ENCODE measurements at places on chromosomes 6 and 20.

DNA sequence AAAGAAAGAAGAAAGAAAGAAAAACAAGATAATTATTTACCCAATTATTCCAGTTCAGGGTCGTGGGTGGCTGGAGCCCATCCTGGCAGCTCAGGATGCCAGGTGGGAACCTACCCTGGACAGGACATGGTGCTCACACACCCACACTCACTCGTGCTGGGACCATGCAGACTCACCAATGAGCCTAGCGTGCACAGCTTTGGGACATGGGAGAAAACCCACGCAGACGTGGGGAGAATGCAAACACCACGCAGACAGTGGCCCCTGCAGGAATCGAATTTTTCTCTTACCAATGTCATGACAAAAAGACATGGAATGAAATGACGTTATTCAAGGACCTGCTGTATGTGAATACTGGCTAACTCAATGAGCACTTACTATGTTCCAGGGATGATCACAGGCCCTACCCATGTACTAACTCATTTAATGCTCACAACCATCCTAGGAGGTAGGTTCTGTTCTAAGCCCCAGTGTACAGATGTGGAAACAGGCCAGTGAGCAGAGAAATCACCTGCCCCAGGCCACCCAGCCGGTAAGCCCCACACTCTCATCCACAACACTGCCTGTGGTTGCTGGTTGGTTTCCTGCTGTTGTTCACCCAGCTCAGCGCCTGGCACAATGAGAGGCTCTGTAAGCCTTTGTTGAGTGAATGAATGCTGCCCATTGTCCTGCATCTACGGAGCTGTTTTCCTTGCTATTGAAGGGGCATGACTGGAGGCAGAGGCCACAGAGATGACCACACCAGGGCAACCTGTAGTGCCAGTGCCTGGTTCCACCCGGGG, 6.8 kb upstream of the PI16 start:
- DNase-seq, result no peak

- DNase-seq, result no peak
Observed at GRCh38 chr20:35876033-35876320, 78.3 kb downstream of the SCAND1 start.

GRCh38 chr6:113065611-113066010, 718.5 kb downstream of the RFPL4B start:
- DNase-seq, result no peak

- DNase-seq, result peak; percentile 69
Observed at GRCh38 chr6:166540631-166541331, 45.7 kb downstream of the RAMACL start.

DNA sequence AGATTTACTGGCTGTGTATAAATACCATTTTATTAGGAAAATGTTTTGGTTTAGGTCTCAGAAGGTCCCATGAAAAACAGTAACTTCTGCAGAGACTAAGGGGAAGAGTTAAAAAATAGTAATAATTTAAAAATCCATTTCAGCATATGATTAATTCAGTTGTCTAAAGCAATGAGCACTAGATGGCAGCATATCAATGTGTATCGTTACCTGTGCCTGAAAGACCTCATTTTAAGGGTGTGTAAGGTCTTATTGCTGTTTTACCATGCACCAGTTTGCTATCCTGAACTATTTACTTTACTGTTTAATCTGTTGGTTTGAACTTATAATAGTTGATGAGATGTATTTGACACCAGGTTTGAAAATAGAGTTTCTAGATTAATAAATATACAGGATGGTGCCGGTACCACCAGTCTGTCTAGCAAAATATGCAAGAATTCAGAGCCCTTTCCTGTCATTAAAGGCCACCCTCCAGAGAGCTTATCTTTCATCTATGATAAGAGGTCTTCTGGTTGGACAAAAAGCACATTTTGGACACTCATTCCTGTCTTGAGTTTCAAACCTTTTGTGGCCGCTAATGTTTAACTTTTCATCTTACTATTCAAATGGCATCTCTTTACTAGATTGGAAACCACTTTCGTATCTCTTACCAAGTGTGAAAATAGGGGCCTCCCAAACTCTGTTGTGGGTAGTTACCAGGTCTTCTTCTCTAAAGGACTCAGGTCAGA, 8.9 kb upstream of the AHI1 start:
- no peak for DNase-seq

GRCh38 chr6:62280099-62280498, 5.9 kb downstream of the KHDRBS2 start:
- DNase-seq, result no peak

- no peak for DNase-seq
Observed at GRCh38 chr20:7010527-7010926, 243.0 kb downstream of the BMP2 start.

- DNase-seq, result no peak
Observed at GRCh38 chr6:85685713-85686112, 43.0 kb upstream of the SYNCRIP start.

DNA sequence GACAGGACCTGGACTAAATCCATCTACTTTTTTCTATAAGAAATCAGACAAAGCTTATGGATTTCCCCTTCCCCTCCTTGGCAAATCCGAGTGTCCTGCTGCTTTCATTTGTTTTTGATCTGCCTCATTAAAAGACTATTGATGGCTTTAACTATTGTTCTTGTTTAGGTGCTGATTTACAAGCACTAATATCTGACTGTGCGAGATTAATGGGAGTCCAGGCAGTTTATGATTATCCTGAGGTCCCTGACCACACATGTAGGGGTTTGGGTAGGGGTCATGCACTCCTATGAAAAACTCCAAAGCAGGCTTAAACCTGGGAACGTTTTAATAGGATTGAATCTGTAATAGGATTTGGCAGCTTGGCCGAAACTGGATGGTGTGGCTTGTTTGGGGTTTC, 317.5 kb upstream of the POU3F2 start:
- DNase-seq, result no peak

All from GM12891 (cell line).